ENCODE measurements at places on chromosomes 11 and 22.

DNA sequence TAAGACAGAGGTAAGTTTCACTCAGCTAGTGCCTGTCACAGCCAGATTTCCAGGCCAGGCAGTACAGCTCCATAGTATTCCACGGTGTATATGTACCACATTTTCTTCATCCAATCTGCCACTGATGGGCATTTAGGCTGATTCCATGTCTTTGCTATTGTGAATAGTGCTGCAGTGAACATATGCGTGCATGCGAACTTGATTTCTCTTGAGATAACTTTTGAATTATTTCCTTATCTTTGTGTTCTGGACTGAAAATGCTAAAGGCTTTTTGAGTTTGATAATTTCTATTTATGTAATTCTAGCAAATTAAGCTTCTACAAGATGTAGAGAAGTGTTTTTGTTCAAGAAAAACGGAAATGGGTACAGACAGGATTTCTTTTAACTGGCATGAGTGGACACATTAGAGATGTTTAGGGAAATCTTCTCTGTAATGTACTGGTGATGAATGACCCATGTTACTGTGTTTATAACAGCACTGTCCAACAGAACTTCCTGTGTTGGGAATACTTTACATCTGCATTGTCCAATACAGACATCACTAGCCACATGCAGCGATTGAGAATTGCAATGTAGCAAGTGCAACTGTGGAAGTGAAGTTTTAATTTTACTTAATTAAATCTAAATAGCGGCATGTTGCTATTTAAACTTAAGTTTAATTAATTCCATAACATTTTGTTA is 151.3 kb downstream of the CADM1 start:
- no peak for DNase-seq

GRCh38 chr22:31818481-31819392 is 64.9 kb downstream of the DEPDC5 start:
- no peak for DNase-seq

GRCh38 chr11:12215181-12215593 is 104.8 kb downstream of the MICAL2 start:
- DNase-seq = no peak

DNA sequence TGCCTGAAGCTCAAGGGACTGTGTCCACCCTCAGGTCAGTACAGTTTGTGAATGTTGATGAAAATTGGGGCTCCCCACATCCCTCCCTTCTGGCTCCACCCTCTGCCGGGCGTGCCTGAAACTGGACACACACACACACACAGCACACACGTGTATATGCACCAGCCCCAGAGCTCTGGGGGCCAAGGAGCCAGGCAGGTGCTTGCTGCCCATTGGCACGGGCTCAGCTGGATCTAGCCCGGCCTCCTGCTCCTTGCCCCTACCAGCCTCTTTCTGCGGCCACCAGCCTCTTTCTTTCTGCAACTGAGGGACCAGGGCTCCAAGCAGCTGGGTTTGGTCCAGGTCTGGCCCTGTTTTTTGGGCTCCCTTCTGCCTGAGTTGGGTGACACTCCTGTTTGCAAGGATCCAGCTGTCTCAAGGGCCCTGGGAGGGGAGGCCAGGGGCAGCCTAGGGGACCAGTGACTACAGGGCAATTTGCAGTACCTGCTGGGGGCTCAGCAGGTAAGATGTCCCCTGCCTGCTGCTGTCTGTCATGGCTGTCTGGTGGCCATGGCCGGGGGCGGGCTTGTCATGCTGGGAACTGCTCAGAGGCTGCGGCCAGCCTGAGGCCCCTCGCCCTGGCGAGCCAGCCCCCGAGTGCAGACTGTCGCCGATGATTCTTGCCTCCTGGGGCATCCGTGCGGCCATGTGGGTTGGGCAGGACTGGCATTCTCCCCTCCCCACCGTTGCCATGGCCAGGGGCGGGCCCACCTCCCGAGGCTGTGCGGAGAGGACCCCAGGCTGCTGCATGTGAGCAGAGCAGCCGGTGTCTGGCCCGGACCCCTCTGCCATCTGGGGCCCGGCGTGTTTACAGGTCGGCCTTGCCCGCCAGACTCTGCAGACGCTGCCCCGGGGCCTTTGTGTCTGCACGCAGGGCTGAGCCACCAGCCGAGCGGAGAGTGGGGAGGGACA is 51.5 kb upstream of the PPARA start:
- DNase-seq = no peak

DNA sequence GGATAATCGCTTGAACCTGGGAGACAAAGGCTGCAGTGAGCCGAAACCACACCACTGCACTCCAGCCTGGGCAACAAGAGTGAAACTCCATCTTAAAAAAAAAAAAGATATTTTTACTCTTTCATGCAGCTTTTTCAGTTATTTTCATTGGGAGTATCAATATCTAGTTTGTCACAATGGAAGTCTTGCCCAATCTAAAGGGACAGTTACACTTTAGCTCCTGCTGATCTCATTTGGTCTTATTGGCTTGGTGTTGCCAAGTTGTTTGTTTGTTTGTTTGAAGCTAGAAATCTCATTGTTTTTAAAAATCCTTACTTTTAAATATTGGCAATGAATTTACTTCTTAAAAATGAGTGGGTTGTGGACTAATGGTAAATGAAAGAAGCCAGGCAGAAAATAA is 24.7 kb downstream of the CEP295 start:
- DNase-seq = no peak

DNA sequence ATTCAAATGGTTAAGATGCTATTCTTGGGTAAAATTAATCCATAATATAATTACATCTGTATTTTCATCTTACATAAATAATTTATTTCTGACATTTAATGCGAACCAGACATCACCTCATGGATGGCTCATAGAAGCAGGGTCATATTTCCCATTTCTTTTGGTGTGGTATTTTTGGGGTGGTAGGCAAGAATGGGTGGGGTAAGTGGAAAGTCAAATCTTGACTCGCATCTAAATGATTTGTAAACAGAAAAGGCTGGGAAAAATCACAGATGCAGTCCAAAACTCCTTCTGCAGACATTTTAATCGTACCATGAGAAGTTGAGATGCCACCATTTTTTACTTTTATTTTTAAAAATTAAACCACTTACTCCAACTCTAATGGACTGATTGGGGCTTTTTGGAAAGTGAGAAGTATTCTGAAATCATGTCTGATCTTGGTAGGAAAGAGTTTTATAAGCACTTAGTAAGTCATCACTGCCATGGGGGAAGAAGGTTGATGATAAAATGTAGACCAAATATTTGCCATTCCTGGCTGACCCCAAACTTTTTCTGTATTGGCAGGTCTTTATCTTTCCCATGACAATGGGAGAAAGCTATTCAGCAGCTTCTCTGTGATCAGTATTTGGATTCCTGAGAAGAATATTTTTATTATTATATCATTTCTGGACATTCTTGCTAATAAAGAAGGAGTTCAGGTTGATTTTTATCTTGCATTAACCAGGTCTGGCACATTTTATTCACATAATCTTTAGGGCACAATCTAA is 47.2 kb upstream of the BLID start:
- DNase-seq = no peak

DNA sequence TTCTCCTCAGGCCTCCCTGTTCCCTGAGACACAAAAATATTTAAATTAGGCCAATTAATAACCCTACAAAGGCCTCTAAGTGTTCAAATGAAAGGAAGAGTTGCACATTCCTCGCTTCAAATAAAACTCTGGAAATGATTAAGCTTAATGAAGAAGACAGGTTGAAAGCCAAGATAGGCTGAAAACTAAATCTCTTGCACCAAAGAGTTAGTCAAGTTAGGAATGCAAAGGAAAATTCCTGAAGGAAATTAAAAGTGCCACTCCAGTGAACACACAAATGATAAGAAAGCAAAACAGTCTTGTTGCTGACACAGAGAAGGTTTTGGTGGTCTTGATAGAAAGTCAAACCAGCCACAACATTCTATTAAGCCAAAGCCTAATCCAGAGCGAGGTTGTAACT is 574.4 kb downstream of the OPCML start:
- DNase-seq = no peak

DNA sequence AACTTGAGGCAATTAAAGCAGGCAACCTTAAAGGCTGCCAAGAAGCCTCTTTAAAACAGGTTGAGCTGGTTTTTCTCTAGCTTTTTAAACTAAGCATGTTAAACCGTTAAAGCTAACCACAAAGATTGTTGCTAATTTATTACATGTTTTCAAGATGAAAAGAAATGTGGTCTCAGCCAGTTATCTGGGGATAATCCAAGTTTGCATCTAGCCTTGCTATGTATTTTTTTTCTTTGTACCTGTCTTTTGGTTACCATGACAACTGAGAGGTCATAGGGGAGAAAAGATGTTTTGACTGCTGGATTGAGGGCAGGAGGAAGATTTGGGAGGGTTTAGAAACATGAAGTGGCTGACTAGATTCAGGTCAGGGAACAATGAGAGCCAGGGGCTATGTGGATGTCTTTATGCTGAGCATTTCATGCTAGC is 19.2 kb upstream of the PGM2L1 start:
- no peak for DNase-seq

- no peak for DNase-seq
Observed at GRCh38 chr11:71212871-71213559, 39.4 kb downstream of the SHANK2 start.

DNA sequence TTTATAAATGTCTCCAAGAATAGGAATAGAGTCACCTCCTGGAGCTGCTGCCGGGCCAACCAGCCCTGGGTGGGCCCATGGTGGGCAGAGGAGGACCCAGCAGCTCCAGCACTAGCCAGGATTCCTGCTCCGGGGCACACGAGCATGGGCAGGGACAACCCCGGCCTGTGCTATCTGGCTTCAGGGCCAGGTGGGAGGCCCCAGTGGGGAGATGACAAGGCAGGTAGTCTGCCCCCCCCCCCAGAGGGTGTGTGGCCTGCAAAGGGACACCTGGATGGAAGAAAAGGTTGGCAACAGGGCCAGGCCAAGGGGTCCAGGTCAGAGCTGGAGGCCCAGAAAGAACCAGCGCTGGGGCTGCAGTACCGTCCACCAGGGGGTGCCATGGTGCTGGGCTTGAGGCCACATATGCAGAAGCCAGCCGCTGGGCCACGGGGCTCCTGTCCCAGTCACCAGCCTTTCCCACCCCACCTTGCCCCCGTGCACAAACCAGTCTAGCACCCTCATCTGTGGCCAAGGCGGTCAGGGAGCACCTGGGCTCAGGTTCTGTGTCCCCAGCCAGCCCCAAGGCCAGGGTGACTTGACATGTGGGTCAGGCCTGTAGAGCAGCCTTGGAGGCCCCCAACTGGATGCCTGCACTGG is 3.4 kb downstream of the TSPAN32 start:
- peak; percentile 87 for DNase-seq

- no peak for DNase-seq
Observed at GRCh38 chr11:83726316-83726715, 440.1 kb upstream of the CCDC90B start.

- DNase-seq = no peak
Observed at GRCh38 chr22:39966470-39966869, 6.3 kb downstream of the TMA7B start.

DNA sequence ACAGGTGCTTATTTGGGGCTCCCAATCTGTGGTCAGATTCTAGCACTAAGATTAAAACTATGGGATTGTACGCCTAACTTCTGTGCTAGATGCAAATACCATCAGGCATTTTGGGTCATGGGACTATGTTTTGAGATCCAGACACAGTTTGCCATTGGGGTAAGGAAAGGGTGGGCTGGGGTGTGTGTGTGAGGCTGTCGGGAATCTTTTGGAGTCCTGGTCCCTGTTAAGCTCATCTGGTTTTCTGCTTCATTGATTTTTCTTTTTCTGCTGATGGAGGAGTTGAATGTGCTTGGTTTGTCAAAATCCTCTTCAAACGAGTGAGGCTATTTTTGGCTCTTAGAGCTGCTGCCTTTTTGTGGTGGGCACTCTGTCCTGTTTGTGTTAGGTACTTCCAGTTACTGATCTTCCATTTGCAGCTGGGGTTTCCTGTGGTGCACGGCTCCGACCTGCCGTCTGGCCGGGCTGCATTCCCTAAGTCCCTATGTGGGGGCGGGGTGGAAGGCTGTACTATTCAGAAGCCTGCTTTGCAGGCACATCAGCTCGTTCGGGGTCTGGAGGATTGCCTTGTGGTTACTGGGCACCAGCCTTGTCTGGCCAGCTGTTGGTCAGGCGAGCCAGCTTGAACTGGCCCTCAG is 2.9 kb downstream of the BCR start:
- DNase-seq = no peak

GRCh38 chr22:43202756-43203410 is 15.9 kb upstream of the TTLL12 start:
- no peak for DNase-seq

DNA sequence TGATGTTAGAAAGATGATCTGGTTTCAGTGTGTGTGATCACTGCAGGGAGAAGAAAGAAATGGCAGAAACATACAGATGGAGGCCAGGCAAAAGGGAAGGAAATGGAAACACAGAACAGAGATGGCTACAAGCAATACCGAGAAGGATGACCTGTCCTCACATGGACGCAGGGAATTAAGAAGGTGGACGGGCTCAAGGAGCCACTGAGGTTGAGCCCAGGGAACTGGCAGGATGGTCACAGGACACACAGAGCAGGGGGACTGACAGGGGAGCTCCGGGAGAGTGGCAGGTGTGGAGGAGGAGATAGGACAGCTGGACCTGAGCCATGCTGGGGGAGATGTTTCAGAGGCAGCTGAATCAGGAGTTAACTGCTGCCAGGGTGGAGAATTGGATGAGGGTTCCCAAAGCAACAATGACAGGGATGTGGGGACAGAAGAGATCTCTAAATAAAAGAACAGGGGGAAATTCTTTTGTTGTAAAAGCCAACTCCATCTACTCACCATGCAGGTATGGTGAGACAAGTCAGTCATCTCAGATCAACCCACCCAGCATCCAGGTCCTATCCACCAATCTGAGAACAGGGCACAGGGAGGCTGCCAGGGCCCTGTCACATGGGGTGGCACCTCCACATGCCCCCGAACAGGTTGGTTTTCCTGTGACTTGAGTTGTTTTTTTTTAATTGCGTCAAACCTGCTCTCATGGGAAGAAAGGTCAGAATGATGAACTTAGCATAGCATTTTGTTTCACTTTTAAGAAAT is 26.3 kb downstream of the KLHL22 start:
- no peak for DNase-seq

GRCh38 chr22:36293606-36294292 is 40.8 kb downstream of the APOL1 start:
- DNase-seq = no peak

GRCh38 chr11:126328444-126328843 is 24.6 kb downstream of the DCPS start:
- no peak for DNase-seq
